Hepatic stellate cell (primary cell): ENCODE measurements at places on chromosomes 2 and 18.

DNA sequence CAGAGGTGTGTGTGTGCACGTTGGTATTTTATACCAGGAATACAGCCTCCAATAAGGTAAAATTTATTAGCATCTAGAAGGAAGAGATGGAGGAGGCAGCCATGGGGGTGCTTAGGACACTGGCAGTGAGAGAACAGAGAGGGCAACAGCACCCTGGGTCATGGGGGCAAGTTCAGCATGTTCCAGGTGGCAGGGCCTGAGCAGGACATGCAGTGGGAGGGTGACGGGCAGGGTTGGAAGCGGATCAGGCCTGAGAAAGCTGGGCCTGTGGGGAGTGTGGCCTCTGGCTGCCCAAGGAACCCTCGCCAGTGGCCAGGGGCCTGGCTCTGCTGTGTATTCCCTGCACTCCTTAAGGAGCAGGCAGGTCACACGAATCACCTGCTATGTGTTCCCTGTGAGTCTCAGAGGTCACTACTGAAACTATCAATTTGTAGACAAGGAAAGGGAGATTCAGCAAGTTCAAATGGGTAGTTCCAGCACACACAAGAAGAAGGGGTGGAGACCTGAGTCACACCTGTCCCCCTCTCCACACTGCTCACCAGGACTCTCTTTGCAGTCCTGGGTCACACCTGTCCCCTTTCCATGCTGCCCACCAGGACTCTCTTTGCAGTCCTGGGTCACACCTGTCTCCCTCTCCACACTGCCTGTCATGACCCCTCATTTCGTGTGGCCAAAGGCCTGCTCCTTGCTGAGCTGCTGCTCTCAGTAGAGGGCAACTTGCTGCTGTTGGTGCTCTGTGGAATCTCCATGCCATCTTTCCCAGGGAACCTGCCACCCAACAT is 463.9 kb upstream of the HS6ST1 start:
- no peak for DNase-seq

DNA sequence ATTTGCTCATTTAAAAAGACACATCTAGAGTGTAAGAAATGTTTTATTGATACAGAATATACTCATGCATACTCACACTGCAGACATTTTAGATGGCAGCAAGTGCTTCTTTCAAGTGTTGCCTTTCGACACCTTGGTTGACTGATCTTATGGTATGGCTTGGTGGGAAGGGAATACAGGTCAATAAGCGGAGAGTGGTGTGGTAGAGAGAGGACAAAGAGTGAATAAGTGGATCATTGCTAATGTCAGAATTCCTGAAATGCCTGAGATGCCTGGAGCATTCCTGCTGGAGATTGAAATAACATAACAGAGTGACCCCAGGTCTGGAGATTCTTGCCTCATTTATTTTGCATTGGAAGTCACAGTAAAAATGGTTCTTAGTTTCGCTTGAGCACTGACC is 76.7 kb downstream of the RND3 start:
- DNase-seq, result peak; percentile 53

DNA sequence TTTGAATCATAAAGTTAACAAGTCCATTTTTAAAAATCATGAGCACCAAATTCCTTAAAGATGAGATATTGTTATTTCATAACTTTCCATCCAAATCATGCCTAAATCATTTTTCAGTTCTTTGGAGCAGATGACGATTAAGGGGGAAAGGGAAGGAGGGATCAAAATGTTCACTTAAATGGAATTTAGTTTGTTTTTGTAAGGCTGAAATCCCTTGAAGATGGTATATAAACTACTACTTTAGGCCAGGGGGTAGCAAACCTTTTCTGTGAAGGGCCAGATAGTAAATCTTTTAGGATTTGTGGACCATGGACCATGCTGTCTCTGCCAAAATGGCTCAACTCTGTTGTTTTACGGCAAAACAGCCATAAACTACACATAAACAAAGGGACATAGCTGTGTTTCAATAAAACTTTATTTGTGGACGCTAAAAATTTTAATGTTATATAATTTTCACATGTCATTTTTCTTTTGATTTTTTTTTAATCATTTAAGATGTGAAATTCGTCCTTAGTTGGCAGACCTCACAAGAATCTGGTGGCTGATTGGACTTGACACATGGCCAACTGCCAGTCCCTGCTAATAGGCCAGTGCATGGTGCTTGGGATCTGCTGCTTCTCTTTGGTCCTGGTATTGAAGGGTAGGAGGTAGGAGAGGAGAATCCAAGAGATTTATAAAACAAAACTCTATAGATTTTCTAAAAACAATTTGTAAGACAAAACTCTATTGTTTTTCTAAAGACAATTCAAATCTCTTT is 52.0 kb upstream of the RTN4 start:
- no peak for DNase-seq

GRCh38 chr2:58899692-58900091 is 658.6 kb upstream of the FANCL start:
- DNase-seq, result no peak

- no peak for DNase-seq
Measured at GRCh38 chr2:136323935-136324334, 206.0 kb upstream of the CXCR4 start.

DNA sequence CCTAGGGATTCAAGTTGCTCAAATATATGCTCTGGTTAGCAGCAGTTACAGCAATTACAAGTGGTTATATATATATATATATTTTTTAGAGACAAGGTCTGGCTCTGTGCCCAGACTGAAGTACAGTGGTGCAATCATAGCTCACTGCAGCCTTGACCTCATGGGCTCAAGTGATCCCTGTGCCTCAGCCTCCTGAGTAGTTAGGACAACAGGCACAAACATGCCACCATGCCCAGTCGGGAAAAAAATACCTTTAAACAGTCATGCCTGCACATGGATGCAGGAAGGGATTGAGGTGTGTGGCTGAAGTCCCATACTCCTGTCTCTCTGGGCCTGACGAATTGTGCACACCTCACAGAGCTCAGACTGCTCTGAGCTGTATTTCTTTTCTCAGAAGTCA is 19.6 kb upstream of the DNAH7 start:
- no peak for DNase-seq

DNA sequence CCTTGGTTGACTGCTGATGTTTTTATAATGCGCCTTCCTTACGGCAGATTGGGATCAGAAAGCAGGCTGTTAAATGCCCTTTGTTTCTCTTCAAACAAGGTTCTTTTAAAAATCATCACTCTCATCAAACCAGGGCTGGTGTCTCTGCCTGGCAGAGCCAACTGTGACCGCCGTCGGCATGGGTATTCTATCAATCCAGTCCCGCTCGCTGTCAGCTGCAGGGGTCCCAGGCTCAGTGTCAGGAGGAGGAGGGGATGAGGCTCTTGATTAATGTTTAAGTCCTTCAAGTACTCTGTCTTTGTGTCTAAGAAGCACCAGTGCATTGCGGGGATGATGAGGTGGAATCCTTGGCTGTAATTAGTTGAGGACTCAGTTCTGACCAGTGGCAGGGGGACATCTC is 348.1 kb downstream of the RNF144A start:
- no peak for DNase-seq

GRCh38 chr18:32333781-32334180 is 136.9 kb downstream of the GAREM1 start:
- no peak for DNase-seq

GRCh38 chr2:96151595-96152303 is 6.5 kb upstream of the DUSP2 start:
- no peak for DNase-seq

DNA sequence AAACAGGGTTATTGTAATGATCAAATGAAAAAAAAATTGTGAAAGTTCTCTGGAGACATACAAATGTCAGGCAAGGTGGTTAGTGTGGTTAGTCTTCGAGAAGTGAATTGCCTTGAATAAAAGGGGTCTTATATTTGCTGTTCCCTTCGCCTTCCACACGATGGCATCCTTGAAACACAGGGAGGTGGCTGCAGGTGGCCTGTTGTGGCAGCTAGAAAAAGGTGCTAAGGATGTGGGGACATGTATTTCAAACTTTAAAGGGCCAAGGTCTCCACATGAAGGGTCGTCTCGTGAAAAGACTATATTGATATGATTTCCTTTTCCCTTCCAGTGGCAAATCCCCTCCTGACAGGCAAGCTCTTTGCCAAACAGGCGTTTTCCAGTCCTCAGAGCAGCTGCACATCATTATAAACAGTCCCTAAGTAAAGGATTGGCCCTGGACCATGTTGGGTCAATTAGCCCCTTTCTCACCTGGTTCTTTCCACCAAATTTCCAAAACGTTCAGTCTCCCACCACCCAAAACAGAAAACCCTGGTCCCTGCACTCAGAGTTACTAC is 68.5 kb downstream of the COPS8 start:
- DNase-seq, result no peak

GRCh38 chr2:119731983-119732382 is 27.7 kb upstream of the PTPN4 start:
- DNase-seq, result no peak

DNA sequence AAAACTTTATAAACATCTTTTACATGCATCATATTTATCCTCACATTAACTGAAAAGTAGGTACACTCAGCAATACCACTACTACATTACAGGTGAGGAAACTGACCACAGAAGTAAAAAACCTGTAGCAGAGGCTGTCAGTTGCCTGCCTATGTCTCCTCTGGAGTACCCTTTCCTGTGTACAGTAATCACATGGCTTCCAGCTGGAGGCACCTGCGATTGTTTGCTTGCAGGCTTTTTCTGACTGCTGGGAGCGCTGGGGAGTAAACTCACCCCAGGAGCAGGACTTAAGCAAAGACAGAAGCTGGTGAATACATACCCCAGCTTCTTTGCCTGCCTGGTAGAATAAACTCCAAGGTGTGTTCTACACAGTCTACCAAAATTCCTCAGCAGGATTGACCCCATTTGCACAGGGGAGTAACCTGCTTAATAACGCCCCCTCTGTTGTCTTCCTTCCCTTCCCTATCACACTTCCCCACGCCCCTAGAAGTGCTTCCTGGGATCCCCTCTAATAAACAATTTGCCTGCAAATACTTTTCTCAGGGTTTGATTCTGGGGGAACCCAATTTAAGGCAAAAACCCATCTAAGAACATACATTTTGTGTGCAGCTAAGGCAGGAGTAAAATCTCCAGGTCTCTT is 138.9 kb downstream of the PTH2R start:
- no peak for DNase-seq

DNA sequence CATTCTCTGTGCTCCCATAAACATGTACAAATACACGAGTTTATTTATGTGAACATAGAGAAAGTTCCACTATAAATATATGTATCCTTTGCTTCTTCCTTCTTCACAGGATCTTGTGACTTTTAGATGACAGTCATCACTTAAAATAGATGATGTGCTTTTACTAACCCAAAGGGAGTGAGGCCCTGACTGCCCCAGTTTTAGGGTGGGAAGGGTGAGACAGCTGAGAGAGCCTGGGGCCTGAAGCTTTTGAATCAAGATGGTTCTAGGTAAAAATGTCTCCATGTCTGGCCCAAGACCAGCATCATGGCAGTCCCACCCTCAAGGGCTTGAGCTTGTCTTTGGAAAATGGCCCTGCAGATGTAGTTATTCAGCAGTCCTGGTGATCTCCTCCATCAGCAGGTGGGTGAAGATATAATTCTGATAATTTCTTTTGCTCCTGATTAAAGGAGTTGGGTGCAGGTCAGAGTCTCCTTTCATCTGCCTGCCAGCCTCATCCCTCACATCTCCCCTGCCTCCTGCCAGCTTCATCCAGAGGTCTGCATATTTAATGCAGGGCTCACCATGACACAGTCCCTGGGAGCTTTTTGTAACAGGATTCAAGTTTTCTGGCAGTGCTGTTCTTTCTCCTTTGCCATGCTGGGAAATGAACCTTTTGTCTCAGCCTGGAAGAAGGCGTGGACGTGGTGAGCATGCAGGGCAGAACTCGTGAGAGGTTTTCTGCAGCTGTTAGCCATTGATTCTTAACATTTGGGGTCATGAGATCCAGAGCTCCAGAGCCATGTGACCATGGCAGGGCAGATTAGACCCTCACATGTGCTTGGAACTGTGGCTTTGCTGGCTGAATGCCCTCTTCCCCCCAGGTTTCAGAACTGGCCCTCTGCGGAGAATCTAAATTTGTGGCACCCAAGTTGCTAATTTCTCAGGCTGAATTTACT is 2.7 kb downstream of the HRH4 start:
- DNase-seq, result no peak

DNA sequence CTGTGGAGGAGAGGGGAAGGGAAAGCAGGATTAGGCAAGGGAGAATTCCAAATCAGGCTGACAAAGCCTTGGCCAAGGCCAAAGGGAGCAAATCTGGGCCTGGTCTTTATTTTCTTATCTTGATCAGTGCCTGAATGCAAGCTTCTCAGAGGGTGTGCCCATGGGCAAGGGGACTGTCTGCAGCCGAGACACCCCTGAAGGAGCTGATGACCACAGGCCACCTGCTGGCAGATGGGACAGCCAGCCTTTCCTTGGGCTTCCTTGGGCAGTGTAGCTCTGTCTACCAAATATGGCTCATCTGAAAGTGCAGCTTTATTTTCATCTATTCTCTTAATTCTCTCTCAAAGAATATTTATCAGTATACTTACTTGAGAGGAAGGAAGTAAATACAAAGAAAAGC is 117.0 kb downstream of the PKP4 start:
- DNase-seq, result no peak

DNA sequence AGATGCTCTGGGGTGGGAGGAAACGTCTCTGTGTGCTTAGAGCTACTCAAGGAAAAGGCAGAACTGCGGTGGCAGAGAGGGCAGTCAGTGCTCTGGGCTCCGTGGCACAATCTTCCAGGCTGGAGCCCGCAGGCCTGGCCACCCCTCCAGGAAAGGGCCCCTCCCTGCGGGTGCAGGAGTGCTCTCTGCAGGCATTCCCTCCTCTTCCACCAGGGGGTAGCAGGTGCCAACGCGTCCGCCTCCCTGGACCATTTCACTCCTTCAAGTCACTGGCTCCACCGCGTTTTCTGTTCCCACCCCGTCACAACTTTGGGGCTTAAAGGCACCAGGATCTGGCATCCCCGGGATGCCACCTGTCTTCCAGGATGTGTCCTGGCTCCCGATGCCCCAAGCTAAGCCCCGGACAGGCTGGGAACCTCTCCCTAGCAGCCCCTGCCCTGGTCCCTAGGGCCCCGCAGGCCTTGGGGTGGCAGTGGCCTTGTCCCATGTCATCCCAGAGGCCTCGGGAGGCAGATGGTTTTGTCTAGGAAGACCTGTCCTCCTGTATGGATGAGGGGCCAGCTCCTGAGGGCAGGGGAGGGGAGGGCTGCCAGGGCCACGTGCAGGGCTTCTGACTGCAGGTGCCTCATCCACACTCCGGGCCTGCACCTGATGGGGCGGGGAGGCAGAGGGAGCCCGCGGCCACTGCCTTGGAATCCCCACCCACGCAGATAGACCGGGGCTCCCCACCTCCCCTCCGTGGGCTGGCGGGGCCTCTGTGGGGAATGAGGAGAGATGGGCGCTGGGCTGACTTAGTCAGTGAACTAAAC is 26.4 kb downstream of the KCNIP3 start:
- DNase-seq, result peak; percentile 62

DNA sequence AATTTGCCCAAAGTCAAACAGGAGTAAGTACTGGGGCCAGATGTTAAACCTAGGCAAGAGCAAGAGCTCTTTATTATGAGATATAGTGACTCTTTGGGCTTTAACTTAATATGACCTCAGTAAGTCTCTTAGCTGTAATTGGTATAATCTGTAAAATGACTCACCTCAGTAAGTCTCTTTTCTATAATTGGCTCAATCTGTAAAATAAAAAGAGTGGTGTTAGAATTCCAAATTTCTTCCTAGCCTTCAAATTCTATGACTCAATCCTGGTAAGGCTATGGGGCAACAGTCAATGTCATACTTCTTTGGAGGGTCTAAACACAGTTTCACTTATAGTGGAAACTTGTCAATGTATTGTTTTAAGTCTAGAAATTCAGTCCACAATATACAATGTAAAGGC is 1608.9 kb upstream of the PIK3C3 start:
- no peak for DNase-seq

- no peak for DNase-seq
Measured at GRCh38 chr2:132757676-132758075, 87.7 kb upstream of the LYPD1 start.
